Omental fat pad (tissue), 4 donors: ENCODE measurements at places on chromosomes 12 and 14. TPM values are rescaled to one million over a fixed set of nuclear protein-coding genes. Genes with fewer than 3 reads are reported as not detected.

DNA sequence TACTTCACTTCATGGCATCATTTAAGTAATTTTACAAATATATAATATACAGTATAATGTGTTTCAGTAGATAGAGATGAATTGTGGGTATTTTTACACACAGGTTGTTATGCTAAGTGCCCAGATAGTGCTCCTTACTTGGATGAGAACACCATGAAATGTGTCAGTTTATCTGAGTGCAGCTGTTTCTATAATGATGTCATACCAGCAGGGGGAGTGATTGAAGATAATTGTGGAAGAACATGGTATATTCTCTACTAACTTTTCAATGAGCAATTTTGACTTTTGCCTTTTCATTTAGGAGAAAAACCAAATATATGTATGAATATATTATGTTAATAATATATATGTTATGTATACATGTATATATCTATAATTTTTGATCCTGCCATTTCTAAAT is 221.6 kb downstream of the LRRK2 start:
- DNase-seq, result no peak

MANSC4 gene
- not detected for total RNA-seq

DNA sequence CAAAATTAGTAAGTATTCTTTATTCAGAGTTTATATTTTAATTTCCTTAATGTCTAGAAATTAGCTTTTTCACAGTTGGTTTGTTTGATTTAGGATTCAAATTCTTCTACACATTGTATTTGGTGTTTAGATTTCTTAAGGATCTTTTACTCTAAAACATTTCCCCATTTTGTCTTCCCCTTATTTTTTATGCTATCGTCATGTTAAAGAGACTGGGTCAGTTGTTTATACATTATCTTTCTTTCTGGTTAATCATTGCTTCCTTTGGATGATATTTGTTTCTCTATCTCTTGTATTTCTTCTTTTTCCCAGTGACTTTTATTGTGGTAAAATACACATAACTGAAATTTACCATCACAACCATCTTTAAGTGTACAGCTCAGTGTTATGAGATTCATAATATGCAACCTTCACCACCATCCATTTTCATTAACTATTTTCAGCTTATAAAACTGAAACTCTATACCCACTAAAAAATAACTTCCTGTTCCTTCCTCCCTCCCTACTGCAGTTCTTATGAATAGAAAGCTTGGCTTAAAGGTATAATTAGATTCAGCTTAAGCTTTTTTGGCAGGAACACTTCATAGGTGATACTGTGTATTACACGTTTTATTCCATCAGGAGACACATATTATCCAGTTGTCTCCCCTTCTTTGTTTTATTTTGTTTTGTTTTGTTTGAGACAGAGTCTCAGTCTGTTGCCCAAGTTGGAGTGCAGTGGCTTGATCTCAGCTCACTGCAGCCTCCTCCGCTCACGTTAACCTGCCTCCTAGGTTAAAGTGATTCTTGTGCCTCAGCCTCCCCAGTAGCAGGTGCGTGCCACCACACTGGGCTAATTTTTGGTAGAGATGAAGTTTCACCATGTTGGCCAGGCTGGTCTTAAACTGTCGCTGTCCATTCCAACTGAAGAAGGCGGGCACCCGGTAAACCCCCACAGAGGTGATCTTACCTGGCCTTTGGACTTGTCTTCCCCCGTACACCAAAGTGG is 45.0 kb downstream of the NOPCHAP1 start:
- no peak for DNase-seq

GRCh38 chr14:38367922-38368321 is 112.0 kb upstream of the CLEC14A start:
- DNase-seq, result no peak

DNA sequence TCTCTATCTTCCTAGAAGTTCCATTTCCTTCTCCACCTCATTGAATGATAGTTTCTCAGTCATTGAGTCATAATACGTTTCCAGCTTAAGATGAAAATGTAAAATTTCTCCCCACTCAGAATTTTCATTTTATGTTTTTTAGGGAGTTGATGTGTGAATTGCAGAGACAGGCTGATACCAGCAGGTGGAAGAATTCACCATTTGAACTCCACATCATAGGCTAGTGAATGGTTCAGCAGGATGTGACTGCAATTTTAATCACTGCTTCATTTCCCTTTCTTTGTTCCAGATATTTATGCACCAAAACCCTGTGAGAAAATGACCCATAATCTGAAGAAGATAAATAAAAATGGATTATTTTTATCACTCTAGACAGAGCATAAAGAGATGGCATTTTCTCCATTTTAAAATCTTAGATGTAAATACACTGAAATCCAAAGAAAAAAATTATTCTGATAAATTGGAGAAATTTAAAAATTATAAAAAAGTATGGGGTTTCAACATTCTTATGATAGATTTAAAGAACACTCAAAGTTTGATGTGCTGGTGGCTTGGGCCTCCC is 10.6 kb upstream of the PYGL start:
- no peak for DNase-seq

CCDC38 gene
- not detected for total RNA-seq

GRCh38 chr14:100120522-100121269 is 38.7 kb downstream of the DEGS2 start:
- no peak for DNase-seq

CAND1 gene
- total RNA-seq, result 81.7 TPM

- DNase-seq, result peak; percentile 46
These were observed 1.2 kb upstream of the TRIM9 start for GRCh38 chr14:51095854-51096823.

DNA sequence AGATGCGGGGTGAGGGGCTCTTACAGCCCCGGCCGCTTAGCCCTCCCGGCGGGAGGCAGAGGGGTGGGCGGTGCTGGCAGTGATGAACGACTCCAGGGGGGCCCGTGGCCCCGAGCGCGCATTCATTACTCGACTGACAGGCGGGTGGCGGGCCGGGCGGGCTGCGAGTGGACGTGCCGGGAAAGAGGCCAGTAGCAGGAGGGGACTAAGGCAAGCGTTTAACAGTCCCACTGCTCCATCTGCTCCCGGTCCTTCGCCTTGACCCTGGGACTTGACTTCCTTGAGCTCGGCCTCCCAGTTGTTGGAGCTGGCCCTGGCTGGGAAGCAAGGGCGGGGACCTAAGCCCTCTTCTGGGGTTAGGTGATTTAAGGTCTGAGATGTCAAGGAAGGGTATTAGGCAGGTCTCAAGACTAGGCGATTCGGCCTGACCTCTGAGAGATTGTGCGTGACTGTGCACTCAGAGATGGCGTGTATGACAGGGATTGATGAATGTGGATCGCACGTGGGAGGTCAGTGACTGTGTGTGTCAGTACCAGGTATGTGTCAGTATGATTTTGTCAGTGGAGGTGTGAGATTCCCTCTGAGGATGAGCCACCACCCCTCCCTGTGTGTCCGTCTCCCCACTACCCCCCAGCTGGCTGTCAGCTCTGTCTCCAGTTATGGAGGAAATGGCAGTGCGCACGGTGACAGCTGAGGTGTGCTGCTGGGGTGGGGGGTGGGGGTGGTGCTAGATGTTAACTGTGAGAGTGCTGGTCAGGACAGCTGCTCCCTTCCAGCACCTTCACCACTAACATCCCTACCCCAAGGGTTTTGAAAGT is 3.6 kb upstream of the DNAJC22 start:
- DNase-seq, result no peak

GRCh38 chr12:7096979-7097378 is 4.7 kb upstream of the C1R start:
- no peak for DNase-seq

DNA sequence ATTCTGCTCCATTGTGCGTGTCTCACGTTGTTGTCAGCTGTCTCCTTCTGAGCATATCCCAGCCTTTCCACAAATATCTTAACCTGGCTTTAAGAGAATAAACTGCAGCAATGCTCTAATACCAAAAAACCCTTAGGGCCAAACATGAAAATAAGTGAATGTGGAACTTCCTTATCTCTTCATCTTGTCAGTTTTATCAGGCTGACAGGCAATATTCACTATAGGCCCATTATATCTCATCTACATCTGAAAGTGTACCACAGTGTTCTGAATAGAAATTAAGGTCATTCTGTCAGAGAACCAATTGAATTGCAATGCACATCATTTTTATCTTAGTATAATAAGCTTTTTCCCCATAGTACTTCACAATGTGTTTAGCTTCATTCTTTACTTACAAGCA is 933.1 kb upstream of the FBXO33 start:
- no peak for DNase-seq

DNA sequence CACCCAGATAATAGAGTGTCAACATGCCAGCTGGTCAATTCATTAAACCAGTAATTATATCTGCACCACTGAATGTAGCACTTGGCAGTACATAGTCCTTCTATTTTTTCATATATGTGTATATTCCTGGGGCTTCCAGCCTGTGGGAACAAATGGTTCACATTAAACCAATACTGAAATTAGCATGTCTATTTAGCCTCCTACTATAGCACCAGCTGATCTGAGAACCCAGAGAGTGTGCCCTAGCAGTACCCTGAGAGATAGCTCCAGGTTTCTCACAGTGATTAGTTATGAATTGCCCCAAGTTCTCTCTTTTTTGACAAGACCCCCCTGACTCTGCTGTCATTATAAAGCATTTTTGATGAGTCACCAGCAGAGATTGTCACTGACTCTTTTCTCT is 1097.3 kb upstream of the FLRT2 start:
- no peak for DNase-seq

DNA sequence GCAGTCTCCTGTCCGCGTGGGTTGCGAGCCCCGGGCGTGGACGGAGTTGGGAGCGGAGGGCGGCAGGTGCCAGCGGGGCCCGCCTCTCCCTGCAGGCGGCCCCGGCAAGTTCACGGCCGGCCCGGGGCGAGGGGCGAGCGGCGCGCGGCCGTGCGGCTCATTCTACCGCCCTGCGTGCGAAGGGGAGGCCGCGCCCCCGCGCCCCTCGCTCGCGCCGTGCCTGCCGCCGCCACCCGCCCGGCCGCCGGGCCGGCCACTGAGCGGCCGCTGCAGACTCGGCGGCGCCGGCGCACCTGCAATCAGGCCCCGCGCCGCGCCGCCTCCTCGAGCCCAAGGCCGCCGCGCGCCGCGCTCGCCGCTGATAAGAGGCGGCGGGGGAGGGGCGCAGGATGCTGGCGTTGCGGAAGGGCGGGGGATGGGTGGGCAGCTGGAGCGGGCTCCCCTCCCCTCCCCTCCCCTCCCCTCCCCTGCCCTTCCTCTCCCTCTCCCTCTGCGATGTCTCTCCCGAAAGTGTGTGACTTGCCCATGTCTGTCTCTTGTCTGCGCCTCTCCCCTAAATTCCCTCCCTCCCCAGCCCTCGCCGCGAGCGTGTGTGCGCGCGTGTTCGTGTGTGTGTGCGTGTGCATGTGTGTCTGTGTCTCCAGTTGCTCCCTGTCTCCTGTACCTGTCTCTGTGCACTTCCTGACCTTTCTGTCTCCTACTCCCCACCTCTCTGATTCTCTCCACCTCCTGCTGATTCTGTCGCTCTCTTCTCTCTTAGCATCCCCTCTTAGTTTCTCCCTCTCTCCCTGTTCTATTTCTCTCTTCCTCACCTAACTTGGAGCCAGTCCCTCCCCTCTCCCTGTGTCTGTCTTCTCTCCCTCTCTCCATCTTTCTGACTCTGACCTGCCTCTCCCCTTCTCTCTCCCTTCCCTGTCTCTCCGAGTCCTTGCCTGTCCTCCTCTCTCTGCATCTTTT is 768.1 kb upstream of the TBX3 start:
- DNase-seq, result no peak

ADAM21 gene
- not detected for total RNA-seq

DNA sequence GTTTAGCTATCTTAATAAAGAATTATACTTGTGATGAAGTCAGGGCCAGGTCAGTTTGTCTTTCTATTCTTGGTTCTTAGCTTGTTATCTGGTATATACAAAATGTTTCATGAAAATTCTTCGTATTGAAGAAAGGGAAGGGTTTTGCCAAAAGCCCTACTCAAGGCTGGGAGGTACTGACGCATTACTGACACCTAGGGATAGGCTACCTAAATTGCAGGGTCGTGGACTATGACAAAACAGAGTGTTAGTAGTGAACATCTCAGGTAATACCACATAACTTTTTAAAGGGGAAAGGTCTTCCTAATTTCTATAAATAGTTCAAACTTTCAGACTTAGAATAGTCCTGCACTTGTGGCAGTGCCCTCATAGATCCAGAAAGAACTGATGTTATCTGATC is 246.3 kb downstream of the RGS6 start:
- no peak for DNase-seq

FAM186B gene
- total RNA-seq, result not detected

- DNase-seq, result no peak
These were observed 15.5 kb upstream of the CHGA start for GRCh38 chr14:92907316-92907911.

CDCA3 gene
- total RNA-seq, result 0.75 TPM

CIROP gene
- total RNA-seq, result not detected

DNA sequence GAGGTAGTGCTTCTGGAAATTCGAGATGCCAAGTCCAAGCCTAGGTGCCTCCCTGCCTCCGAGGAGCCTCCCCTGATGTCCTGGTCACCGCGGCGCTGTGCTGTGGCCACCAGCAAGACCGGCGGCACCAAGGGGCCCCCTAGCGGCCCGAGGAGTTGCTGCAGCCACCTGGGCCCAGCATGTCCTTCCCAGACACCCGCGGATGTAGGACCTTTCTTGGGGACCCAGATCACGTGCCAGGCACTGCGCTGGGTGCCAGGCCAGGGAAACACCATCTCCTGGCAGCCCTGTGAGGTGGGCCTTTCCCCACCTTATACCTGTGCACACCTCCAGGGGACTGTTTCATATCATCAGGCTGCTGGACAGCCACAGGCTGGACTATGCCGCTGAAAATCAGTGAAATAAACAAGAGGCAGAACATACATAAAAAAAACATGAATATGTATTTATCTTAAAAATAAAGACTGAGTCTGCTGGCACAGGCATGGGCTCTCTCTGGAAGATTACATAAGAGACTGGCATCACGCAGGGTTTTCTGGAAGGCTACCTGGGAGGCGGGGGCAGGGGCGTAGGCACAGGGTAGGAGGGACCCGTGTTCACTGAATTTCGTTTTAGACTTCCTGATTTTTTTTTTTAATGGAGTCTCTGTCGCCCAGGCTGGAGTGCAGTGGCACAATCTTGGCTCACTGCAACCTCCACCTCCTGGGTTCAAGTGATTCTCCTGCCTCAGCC is 15.9 kb upstream of the HHIPL1 start:
- DNase-seq, result peak; percentile 48

GLIPR1L2 gene
- 0.82 TPM for total RNA-seq

DNA sequence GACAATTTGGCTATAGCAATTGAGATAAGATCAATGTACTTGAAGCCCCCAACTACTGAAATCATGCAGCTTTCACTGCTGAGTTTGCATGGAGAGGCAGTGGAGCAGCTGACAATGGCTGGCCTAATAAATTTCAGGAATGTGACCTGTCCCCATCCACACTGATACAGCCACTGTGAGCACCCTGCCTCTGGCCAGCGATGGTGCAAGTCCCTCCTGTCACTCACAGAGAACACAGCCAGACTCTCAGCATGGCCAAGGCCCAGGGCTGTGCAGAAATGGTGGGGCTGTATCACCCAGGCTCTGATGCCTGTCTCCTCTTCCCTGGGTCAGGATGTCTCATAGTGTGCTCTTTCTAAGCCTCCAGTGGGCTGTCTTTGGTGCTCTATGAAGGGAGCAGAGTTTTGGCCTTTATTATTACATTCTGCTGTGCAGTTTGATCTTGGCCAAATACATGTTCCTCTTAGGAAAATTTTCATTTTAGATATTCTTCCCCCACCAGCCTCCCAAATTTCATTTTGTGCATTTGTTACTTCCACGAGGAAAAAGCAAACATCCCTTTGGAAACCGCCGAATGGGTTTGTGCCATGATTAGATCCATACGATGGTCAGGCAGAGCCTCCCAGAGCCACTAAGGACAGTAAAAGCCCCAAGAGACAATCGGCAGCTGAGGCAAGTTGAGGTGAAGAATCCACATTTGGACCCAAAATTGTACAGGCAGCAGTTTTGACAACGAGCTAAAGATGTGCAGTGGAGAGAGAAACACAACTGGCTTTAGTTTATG is 85.1 kb upstream of the WSCD2 start:
- no peak for DNase-seq

OR6C2 gene
- not detected for total RNA-seq

GRCh38 chr12:81757731-81758365 is 1.3 kb downstream of the PPFIA2 start:
- DNase-seq, result no peak
